Amniotic epithelial cell (primary cell): ENCODE measurements at places on chromosomes 3 and 15.

DNA sequence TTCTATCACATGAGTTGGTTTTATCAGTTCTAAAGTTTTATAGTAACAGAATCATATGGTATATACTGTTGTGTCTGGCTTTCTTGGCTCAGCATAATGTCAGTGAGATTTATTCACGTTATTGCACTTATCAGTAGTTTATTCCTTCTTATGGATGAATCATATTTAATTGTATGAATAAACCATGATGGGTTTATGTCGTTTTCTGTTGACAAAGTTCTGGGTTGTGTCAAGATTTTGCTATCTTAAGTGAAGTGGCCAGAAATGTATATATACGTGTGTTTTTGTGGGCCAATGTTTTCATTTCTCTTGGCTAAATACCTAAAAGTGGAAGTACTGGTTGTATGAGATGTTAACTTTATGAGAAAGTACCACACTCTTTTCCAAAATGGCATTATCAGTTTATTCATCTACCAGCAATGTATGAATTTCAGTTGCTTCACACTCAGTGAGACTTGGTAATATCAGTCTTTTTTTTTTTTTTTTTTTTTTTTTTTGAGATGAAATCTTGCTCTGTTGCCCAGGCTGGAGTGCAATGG, 112.4 kb upstream of the DCBLD2 start:
- peak; percentile 49 for DNase-seq

- no peak for DNase-seq
Observed at GRCh38 chr15:33136353-33136752, 58.2 kb downstream of the FMN1 start.

DNA sequence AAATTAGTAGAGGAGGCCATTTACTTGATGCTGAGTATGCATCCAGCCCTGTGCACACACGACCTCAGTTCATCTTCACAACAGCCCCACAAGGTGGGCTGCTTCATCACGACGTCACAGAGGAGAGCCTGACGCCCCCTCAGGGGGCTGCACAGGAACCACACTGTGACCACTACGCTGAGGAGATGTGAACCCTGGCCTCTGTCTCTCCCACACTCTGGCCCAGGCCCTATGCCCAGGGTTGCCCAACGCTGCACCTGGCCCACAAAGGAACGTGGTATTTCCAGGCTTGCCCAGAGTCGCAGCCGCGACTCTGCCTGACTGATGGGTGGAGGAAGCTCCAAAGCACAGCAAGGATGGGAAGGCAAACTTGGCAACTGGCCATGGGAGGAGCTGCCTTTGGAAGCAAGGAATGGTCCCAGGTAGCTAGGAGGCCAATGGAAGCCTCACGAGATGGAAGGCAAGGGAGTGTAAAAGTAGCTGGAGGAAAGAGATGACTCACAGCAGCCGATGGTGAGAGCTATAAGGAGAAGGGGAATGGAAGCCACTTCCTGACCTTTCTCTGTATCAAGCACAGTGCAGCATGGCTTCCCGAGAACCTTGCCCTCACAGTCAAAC, 226.0 kb downstream of the KLF13 start:
- no peak for DNase-seq

GRCh38 chr15:62547584-62547983, 382.5 kb upstream of the C2CD4B start:
- no peak for DNase-seq

- DNase-seq, result no peak
Observed at GRCh38 chr3:164984947-164985346, 93.3 kb downstream of the SI start.
